ENCODE measurements at places on chromosomes 4 and X.
A peak's percentile ranks its signal among the peaks of the same experiment; 100 is the strongest.

GRCh38 chr4:105145903-105146275 is 787 bp upstream of the TET2 start:
- DNase-seq = peak; percentile 48

DNA sequence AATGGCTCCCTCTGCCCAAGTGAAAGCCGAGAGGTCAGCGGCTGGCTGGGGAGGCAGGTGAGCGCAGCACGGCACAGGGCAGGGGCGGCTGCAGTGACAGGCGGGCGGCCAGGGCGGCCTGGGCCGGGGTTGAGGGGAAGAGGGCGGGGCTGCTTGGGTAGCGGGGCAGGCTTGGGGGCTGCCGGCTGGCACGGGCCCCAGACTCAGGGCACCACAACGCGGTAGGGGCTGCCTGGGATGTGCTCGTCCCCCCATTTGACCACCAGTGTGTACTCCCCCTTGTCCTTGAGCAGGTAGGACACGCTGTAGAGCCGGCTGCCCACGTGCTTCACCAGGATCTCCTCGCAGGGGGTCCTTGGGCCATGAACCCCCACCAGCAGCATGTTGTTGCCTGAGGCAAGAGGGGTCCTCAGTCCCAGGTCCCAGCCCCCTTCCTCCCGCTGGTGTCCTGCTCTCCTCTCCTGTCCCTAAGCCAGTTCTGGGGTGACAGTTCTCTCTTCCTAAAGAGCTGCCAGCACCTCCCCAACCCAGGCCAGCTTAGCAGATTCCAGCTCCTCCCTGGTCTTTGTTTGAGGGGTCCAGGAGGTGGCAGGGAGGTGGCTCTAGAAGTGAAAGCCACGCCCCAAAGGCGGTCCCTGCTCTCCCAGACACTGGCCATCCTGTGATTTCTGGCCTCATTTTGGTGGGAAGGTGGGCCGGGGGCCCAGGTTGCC is 25.6 kb downstream of the FLNA start:
- no peak for DNase-seq

- DNase-seq = no peak
Observed at GRCh38 chr4:43835869-43836268, 612.7 kb downstream of the KCTD8 start.

DNA sequence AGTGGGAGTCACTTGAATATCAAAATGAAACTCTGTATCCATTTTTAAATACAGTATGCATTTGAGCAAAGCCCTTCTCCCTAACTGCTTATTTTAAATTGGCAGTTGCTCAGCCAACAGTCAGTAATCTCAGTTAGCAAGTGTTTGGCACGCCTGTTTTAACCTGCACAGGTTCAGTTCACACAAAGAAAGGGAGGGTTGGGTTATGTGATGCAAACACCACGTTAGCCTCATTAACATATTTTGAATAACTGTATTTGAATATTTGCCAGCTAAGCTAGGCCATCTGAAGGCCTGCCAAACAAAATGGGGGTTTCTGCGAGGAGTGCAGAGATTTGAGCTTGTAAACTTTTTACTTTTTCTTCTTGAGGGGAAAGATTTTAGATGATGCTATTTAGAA is 19.8 kb downstream of the GAB1 start:
- DNase-seq = no peak
